HAP-1 (cell line): ENCODE measurements at places on chromosomes 12 and 14.
A peak's percentile ranks its signal among the peaks of the same experiment; 100 is the strongest.

GRCh38 chr14:55600784-55601561 lies 21.0 kb downstream of the KTN1 start:
- no peak for DNase-seq

DNA sequence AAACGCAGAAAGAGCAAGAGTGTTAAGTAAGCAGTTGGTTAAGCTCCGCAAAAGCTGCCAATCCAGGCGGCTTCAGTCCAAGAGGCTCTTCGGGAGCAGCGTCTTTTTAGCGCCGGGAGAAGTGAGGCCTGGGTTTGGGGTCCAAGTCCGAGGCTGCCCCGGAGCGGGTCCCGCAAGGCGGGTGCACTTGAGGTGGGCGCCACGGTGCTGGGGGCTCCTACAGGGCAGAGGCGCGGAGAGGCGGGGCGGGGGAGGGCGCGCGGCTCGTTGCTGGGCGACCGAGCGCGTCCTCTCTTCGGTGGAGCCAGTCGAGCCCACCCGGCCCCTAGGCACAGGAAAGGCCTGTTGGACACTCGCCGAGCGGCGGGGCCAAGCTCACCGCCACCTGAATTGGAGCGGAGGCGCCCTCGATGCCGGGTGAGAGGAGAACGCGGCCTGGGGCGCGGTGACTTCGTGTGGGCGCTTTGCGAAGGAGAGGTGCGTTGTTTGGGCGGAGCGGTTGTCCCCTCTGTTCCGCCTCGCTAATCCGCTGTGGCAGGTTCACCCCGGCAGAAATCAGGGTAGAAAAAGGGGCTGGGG lies 15.6 kb downstream of the TTC6 start:
- no peak for DNase-seq

DNA sequence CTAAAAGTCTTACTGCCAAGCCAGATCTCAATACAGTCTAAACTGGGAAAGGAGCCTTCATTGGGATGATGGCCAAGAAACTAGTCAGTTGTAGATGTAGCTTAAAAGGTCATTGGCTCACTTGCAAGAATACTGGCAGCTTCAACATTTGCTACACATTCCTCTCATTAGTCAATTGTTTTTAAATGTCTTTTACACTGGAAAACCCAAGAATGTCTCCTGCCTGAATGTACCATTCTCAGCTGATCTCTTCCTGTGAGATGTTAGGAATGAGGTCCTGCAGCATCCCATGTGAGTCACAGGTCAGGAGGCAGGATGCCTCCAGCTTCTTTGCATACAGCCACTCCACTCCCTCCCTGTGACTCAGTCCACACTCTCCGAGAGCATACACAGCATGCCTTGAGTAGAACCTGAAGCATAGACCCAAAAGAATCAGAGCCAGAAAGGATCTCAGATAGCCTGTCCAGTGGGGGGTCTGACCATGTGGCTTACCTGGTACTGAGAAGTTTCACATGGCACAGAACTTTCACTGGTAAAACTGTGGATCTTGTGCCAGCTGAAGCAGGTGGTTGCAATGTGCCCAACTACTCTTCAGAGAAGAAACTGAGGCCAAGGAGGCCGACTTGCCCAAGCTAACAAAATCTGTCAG lies 56.0 kb upstream of the HECTD1 start:
- no peak for DNase-seq

DNA sequence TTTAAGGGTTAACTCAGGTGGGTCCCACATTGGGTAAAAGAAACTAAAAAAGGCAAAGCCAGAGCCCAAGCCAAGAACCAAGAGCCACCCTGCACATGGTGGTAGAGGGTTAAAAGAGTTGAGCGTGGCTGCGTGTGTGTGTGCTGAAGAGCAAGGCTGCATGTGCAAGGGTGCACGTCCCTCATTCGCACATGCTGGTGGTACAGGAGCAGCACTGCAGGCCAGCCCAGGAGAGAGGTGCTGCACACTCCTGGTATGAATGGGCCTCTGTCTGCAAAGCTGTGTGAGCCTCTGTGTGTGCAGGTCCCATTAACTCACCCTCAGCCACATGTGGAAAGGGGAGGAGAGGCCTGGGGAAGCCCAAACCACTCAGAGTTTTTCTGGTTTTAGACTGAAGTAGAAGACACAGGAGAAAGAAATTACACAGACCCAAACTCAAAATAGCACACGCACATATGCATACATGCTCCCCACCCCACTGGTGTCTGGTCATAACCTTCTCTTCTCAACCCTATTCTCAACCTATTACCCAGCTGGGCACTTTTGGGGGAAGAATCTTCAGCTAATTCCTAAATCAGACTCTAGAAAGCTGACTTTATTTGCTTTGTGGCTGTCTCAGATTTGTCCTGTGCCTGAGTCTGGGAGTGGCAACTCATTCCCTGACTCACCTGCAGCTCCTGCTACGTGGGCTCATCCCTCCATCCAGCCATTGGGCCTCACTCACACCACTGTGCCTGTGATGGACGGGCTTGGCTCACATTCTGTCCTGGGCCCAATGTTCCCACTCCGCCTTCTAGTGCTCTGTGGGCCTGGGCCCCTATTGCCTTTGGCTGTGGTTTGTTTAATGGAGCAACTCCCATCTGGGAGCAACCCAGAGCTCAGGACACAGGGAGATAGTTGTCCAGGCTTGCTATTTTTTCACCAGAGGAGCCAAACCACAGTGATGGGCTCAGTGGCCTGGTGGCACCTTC lies 30.8 kb upstream of the COL2A1 start:
- DNase-seq = no peak

GRCh38 chr12:6211421-6211869 lies 11.2 kb downstream of the CD9 start:
- DNase-seq = no peak

GRCh38 chr12:48890657-48891418 lies 25.2 kb upstream of the RND1 start:
- DNase-seq = peak; percentile 91

- DNase-seq = no peak
These were observed 250.4 kb downstream of the TMTC2 start for GRCh38 chr12:82937151-82937550.

DNA sequence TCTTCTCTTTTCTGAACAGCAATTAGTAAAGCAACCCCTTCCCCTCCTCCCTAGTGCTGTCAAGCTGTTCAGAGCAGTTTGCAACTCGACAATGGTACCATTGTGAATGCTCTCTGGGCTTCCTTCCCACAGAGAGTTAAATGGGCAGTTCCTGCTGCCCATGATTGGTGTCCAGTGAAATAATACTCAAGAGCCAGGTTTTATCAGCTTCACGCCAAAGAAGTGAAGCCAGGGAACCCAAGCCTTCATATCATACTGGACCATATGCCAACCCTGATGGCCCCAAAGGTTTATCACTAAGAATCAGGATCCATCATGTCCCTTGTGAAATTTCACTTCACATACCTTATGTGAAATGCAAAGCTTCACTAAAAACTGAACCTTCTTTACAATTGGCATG lies 24.7 kb downstream of the INSM2 start:
- DNase-seq = no peak

DNA sequence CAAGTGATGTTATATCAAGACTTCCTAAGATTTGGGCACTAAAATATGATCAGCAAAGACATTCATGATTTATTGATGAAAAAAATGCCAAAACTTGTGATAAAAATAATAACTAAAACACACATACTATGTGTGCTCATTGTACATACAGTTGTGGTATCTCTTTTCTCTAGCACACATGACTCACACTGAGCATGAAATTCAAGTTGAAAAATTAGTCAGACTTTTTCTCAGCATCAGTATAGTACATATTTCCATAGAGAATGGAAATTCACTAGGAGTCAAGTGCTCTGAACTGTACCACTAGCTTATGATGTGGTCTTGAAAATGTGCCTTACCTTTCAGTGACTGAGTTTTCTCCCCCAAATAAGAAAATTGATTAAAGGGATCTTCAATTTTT lies 471.8 kb upstream of the FLRT2 start:
- DNase-seq = no peak

DNA sequence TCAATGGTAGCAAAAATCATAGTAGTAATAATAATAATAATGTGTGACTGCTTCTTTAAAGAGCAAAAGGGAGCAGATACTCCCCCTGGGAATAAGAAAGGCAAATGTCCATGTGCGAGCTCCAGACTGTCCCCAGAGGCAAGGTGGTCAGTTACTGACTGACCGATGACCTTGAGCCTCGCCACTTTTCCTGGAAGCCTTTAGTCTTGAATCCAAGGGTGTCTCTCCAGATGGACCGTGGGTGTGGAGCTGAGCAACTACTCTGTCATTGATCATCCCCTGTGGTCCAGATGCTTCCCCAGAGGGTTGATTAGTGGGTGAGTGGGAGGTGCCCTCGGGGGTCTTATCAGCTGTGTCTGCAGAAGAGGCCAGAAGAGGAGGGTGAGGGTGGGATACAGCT lies 418.5 kb upstream of the TBX3 start:
- no peak for DNase-seq

- no peak for DNase-seq
These were observed 82.9 kb downstream of the FGD4 start for GRCh38 chr12:32482226-32482625.

GRCh38 chr14:25833341-25834126 lies 764.3 kb downstream of the NOVA1 start:
- DNase-seq = peak; percentile 7

DNA sequence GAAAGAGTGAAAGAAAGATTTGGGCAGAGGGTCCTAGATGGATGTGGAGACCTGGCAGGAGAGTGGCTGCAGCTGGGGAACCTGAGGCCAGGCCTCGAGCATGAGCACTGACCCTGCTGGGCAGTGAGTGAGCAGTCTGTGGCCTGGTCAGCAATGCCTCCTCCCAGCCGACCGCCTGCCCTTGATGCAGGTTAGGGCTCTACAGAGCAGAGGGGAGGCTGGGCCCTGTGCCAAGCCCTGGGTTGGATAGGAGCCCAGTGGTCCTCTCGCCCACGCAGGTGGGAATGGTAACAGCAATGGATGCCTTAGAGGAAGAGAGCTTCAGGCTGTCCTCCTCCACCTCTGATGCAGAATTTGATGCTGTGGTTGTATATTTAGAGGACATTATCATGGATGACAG lies 59.8 kb downstream of the RAB35 start:
- no peak for DNase-seq

GRCh38 chr14:99789581-99789980 lies 3.6 kb upstream of the EML1 start:
- DNase-seq = no peak

DNA sequence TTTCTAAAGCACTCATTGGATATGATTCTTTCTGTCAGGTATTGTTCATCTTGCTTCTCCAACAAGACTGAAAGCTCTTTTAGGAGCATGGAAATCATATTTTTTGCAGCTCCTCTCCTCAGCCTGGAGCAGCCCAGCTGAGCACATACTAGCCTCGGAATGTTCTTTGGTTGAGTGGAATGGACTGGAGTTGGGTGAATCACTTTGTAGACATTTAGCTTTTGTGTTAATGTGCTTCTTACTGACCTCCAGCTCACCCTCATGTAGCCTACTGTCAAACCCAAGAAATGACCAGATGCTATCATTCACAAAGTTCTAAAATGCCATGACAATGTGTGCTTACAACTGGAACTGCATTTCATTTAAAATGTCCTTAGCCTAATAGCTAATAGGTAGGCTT lies 161.1 kb downstream of the NUAK1 start:
- no peak for DNase-seq

DNA sequence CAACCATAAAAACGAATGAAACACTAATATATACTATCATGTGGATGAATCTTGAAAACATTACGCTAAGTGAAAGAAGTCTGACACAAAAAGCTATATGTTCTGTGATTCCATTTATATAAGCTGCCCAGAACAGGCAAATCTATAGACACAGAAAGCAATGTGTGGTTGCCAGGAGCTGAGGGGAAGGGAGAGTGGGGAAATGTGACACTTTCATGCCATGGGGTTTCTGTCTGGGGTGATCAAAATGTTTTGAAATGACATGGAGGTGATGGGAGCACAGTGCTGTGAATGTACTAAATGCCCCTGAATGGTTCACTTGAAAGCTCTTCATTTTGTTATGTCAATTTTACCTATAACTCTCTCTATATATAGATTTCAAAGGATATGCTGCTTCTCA lies 30.1 kb downstream of the ATG14 start:
- DNase-seq = no peak

- DNase-seq = no peak
These were observed 1.1 kb upstream of the SSH1 start for GRCh38 chr12:108858311-108859074.

- no peak for DNase-seq
These were observed 35.9 kb upstream of the CEP83 start for GRCh38 chr12:94495445-94496115.

DNA sequence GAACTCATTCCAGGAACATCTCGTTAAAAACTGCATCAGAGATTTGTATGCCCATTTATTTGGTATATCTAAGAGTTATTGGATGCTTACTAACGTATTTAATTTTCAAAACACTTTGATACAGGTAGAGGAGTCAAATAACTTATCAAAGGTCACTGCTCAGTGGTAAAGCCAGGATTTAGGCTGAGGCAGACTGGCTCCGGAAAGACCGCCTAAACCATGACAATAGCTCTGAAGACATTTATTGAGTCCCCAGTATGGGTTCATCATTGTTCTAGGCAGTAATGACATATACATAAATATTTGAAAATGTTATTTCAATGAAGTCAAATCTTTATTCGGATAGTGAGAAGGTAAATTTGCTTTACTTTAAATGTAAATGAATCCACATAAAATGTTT lies 30.3 kb downstream of the WBP11 start:
- DNase-seq = no peak

GRCh38 chr12:47360771-47361388 lies 281.1 kb upstream of the AMIGO2 start:
- no peak for DNase-seq

- DNase-seq = no peak
These were observed 6.6 kb downstream of the NCAPD2 start for GRCh38 chr12:6500466-6500865.

DNA sequence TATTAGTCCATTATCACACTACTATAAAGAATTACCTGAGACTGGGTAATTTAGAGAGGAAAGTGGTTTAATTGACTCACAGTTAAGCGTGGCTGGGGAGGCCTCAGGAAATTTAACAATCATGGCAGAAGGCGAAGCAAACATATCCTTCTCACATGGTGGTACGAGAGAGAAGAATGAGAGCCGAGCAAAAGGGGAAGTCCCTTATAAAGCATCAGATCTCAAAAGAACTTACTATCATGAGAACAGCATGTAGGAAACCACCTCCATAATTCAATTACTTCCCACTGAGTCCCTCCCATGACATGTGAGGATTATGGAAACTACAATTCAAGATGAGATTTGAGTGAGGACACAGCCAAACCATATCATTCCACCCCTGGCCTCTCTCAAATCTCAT lies 422.6 kb downstream of the MDGA2 start:
- no peak for DNase-seq

DNA sequence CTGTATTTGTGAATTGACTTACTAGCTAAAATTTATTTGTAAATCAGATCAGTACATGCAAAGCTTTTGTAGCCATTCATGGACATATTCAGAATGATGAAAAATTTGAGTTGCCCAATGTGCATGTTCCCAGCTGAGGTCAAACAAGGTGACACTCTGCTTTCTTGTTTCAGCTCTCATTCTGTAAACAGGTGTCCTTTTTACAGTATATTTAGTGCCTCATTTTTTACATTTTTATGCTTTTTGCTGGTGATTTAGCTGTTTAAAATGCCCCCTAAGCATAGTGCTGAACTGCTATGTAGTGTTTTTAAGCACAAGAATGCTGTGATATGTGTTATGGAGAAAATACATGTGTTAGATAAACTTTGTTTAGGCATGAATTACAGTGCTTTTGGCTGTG lies 76.3 kb downstream of the MIA2 start:
- DNase-seq = no peak
